ENCODE measurements at places on chromosomes 16 and 17.

GRCh38 chr16:30903596-30903995, 7.2 kb downstream of the CTF1 start:
- no peak for DNase-seq

GRCh38 chr17:47708864-47709541, 15.0 kb downstream of the TBKBP1 start:
- DNase-seq, result no peak

GRCh38 chr16:35298460-35299243, 1839.2 kb downstream of the TP53TG3F start:
- no peak for DNase-seq

- no peak for DNase-seq
Observed at GRCh38 chr16:47503936-47504335, 42.8 kb downstream of the PHKB start.

DNA sequence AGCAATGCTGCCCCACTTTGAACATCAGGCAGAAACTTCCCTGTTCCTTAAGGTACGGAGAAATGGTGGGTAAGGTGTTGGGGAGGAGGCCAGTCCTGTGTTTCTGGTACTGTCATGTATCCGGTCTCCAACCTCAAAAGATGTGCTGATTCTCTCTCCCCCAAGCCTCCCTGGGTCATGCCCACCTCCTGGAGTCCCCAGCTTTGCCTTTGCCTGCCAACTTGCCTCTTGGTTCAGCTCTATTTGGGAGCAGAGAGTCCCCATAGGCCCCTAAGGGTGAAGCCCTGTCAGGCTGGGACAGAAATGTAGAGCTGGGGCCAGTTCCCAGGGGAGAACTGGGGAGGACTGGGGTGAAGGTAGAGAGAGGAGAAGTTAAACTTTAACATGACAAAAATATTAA, 1.6 kb upstream of the TBX21 start:
- no peak for DNase-seq

GRCh38 chr17:36597226-36597625, 4.2 kb upstream of the MRM1 start:
- no peak for DNase-seq

GRCh38 chr17:6079155-6079888, 9.1 kb downstream of the WSCD1 start:
- no peak for DNase-seq

GRCh38 chr16:59719121-59719520, 985.0 kb upstream of the GOT2 start:
- DNase-seq, result no peak

DNA sequence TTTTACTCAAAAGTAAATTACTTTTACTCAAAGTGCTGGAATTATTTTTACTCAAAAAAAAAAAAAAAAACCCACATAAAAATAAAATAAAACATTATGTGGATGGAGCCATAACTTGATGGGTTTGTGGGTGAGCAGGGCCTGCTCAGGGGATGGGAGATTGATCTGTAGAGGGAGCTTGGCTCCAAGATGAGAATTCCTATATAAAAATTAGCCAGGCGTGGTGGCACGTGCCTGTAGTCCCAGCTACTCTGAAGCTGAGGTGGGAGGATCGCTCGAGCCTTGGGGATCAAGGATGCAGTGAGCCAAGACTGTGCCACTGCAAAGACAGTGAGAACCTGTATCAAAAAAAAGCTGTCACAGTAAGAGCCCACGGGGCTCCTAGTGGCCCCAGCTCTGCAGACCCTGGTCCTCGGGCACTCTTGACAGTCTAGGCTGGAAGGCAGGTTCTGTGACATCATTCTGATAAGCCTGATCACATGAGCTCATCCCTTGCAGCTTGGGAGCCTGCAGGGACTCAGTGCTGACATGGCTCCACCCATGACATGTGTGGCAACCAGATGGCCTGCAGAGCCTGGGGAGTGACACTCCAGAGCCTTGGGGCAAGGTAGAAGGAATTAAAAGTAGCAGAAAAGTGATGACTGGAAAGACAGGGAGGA, 42.5 kb downstream of the ST3GAL2 start:
- no peak for DNase-seq

DNA sequence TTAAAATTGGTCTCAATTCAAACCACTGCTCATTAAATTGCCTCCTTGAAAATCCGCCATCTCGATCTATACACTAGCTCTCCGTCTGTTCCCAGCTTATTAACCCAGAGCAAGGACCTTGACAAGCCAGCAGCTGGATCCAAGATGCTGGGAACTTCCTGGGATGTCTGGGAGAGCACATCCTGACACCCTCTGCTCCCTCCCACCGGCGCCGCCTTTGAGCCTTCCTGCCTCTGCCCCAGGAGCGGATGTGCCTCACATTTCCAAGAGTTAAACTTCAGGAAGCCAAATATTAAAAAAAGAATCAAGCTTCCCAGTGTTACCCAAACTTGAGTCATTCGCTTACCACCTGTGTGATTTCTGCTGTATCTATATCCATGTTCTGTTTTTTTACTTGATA, 107.9 kb downstream of the HAPSTR1 start:
- no peak for DNase-seq

GRCh38 chr16:31143011-31143693, 6.7 kb downstream of the PRSS36 start:
- DNase-seq, result no peak

- DNase-seq, result no peak
Observed at GRCh38 chr16:22969567-22969966, 155.6 kb downstream of the HS3ST2 start.

DNA sequence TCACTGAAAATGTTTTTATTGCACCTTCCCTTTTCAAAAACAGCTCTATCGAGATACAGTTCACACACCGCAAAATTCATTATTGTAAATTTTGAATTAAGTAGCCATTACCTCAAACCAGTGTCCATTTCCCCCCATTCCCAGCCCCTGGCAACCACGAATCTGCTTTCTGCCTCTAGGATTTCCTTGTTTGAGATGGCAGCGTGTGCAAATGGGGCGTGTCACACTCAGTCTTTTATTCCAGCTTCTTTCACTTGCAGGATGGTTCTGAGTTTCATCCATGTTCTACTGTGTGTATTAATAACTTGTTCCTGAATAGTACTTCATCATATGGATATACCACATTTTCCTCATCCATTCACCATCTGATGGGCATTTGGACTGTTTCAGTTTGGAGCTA, 14.8 kb downstream of the ACSF3 start:
- DNase-seq, result no peak

GRCh38 chr17:64497565-64498035, 746 bp upstream of the POLG2 start:
- DNase-seq, result no peak

- DNase-seq, result no peak
Observed at GRCh38 chr16:2147378-2147777, 1.0 kb upstream of the RAB26 start.

DNA sequence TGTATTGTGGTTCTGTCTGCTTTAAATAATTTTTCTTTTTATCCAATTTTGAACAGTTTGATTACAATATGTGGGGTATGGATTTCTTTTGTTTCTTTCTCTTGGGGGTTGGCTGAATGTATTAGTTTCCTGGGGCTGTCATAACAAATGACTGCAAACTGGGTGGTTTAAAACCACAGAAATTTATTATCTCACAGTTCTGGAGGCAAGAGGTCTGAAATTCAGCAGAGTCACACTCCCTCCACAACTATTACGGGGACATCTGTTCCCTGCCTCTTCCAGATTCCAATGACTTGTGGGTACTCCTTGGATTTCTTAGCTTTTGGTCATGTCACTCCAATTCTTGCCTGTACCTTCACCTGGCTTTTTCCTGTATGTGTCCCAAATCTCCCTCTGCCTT, 23.7 kb downstream of the COX11 start:
- DNase-seq, result no peak

DNA sequence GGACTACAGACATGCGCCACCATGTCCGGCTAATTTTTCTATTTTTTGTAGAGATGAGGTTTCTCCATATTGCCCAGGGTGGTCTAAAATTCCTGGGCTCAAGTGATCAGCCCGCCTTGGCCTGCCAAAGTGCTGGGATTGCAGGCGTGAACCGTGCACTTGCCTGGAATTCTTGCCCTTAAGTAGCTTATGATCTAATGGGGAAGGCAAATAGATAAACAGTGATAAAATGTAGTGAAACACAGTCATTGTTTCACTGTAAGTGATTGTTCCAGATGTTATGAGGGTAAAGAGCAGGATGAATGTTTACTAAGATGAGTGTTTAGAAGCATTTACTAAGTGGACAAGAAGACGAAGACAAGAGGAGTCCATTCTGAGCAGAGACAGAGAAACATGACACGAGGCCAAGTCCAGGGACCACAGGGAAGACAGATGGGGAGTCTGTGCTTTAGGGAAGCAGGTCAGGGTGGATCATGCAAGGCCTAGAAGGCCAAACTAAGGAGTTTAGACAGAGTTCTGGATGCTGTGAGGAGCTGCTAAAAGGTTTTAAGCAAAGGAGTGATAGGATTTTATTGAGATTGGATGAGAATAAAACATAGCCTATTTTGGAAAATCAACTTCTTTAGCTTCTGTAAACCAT, 36.9 kb downstream of the YPEL2 start:
- DNase-seq, result no peak

- no peak for DNase-seq
Observed at GRCh38 chr16:88449267-88449561, 3.9 kb upstream of the ZFPM1 start.

DNA sequence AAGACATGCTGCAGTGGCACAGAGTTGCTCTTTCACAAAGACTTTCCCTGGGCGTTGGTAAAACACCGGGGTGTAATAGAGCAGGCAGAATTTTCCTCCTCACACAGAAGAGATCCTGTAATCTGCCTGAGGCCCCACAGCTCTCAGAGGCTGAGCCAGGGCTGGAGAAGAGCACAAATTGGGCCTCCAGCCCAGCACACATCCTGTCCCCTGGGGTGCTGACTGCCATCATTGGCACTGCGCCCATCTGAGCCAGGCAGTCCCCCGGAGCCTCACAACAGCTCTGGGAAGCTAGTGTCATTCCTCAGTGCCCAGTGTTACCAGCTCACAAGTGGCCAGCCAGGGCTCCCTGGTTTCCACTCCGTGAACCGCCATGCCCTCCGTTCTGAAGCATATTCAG, 119.4 kb downstream of the SOCS1 start:
- DNase-seq, result no peak

DNA sequence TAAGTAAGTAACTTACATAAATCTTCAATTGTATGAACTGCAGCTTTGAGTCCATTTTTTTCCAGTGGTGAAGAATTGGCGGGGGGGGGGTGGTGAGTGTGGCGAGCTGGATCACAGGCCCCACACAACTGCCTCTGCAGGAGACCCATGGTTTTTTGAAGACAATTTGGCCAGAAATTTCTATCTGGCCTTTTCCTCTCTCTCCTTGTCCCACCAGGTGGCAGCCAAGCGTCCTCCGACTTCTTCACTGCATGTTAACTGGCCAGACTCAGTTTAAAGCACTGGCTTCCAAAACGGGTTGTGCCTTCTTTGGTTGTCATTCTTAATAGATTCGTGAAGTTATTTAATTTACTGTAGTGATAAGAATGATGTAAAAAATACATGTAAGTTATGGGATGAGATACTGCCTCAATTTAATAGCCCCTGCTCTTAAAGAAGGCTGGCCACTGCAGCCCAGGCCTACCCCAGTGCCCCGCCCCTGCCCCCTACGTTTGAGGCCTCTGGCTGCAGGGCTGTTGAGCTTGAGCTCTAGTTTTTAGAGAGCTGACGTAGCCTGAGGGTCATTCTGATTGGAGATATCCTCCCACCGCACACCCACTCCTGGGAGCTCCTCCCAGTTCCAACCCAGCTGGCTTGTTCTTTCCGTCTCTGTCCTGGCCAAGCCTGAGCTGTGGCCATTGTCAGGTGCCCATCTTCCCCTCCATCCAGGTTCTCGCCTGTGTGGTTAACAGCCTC, 36.4 kb downstream of the AKAP1 start:
- no peak for DNase-seq

- no peak for DNase-seq
Observed at GRCh38 chr17:45758544-45758943, 25.6 kb upstream of the CRHR1 start.

DNA sequence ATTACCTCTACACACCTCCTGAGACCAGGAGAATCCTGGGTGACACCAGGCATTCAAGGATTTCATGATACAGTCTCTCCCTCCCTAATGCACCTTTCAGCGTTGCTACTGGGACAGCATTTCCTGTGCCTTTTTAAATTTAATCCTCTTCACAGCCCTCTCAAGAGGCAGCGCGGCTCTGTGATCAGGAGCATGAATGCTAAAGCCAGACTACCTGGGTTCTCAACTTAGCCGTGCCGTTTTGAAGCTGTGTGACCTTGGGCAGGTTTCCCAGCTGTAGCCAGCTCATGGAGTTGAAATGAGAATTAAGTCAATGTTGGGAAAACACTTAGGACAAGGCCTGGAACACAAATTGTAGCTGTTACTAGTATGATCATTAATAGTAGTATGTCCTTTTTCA, 191.8 kb downstream of the XYLT1 start:
- no peak for DNase-seq

Measured in stimulated activated CD4-positive, alpha-beta T cell treated with anti-CD3 and anti-CD28 coated beads, Interleukin-4, amount 100 ng/mL, for 4 hours (primary cell).